ENCODE measurements at places on chromosomes 1 and 21.

GRCh38 chr1:229690662-229691061 lies 64.6 kb downstream of the URB2 start:
- DNase-seq = no peak

DNA sequence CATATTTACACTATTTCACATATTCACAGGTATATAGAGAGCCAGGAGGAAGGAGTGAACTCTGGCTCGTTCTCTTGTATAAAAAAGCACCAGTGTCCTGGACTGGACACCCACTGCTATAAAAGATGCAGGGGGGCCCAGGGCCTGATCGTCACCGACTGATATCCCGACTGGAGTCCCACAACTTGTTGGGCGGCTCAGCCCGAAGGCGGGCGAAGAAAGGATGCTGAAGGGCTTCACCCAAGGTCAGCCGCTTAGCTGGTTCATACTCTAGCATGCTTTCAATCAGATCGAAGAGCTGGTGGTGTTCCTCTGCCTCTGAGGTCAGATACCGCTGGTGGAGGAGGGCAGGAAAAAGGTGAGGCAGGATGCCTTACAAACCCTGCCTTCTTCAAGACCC lies 907 bp upstream of the SCAMP3 start:
- no peak for DNase-seq

DNA sequence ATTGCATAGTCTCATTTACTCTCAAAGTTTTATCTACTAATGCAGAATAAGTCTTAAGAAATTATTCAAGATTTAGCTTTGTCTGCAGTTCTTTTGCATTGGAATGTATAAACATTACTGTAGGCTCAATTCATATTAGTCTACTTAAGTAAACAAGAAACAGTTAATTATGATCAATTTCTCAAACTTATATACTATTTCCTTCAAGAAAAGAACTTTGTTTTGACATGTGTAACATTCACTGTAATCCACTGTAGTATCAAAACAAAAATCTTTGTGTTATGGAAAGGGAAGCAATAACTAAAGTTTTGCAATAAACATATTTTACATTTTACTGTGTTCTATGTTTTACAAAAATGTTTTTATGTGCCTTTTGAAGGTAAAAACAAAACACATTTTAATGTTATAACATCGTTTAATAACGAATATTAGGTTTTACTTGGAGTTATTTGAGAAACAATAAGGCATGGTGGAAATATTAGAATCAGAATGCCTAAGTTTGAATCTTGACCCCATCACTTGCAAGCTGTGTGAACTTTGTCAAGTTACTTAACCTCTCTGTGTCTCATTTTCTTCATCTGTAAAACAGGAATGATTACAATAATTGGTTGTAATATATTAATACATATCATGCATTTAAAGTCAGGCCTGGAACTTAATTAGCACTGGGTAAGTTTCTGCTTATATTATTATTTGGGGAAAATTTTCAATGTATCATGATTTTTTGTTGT lies 77.0 kb upstream of the DPH5 start:
- no peak for DNase-seq

- peak; percentile 47 for DNase-seq
Observed at GRCh38 chr21:34623516-34623915, 8.6 kb upstream of the RCAN1 start.

- no peak for DNase-seq
Observed at GRCh38 chr21:45867041-45867666, 114.4 kb upstream of the COL6A1 start.

DNA sequence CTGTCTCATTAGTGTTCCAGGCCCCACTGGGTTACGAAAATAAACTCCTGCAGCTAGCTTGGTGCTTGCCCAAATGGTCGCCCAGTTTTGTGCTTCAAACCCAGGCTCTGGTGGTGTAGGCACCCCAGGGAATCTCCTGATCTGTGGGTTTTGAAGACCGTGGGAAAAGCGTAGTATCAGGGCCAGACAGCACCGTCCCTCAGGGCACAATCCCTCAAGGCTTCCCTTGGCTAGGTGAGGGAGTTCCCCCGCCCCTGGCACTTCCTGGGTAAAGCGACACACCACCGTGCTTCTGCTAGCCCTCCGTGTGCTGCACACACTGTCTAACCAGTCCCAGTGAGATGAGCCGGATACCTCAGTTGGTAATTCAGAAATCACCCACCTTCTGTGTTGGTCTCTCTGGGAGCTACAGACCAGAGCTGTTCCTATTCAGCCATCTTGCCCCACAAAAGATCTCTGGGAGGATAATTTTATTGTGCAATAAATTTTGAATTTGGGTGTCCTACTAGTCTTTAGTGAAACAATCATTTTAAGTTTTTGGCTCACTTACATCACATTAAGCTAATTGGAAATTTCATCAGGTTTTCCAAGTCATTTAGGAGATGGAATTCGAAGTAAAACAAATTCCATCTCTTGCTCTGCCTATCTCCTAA lies 9.4 kb upstream of the SLC25A24 start:
- DNase-seq = no peak

GRCh38 chr1:36306210-36306901 lies at the start of gene SH3D21:
SH3D21 (plus strand) TSS chr1:36306368; CDS start chr1:36306421, 53 bp downstream.
- peak; percentile 29 for DNase-seq

Measured in suppressor macrophage treated with lipopolysaccharide for 4 hours (primary cell).